CD4-positive, alpha-beta T cell treated with Interleukin-1 beta for 1 hour (primary cell): ENCODE measurements at places on chromosomes 11 and 22.

- no peak for DNase-seq
Measured at GRCh38 chr11:121207485-121208115, 85.0 kb upstream of the SC5D start.

GRCh38 chr22:23370251-23370650 lies 189.9 kb downstream of the BCR start:
- DNase-seq: no peak

GRCh38 chr22:50535113-50535512 lies 5.3 kb upstream of the TYMP start:
- no peak for DNase-seq

DNA sequence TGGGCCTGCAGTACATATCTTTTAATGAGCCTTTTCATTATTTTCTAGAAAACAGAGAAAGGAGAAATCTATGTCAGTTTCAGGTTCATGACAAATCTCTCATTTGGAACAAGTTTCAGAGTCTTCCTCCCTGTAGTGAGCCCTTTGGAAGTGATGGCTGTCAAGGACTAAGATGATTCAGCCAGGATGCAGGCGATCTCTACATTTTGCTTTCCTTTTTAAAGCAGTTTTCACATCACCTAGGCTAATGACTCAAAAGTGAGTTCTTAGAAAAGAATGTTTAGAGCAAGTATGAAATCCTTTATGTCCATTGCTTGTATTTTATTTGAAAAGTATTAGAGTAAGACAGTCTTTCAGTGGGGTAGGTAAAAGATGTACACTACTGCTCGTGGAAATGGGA lies 130.1 kb downstream of the TRPC6 start:
- no peak for DNase-seq

DNA sequence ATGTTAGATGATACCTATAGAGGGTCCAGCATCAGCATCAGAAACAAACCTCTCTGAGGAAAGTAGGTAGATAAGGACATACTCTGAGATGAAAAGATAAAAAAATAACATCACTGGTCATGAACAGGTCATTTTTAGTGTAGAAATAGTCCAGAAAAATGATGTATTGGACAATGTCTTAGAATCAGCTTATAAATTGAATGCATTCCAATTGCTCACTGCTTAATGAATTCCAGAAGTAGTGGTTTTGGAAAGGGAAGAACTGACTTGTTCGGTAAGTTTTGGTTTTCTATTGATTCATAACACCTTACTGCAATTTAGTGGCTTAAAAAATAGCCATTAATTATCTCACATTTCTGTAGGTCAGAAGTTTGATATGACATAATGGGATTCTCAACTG lies 929.5 kb upstream of the CCDC90B start:
- DNase-seq: no peak

DNA sequence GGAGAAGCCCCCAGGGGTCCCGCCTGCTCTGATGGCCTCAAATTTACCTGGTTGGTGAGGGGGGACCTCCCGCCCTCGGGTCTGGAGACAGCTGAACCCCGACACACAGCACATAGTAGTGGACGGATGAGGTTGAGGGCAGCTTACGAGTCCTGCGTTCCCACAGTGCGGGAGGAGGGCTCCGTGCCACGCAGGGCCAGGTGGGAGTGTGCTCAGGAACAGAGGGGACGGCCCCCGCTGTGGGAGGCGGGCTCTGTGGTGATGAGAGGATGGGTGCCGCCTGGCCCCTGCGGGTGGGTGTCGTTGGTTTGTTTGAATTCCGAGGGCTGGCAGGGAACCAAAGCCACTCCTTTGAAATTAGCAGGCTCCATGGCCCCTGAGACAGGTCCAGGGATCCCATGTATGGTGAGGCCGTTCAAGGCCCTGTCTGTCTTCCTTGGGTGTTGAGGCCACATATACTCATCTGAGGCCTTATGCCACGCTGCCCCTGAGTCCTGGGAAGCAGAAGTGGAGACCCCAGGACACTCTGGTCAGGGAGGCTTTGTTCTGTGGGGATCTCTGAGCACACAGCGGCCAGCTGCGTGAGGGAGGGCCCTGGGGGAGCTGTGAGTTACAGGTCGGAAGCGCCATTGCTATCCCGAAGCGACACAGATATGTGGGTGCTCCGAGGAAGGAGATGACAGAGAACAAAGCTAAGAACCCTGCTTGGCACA lies 21.9 kb downstream of the NADSYN1 start:
- no peak for DNase-seq

- no peak for DNase-seq
Measured at GRCh38 chr22:44586351-44586990, 88.4 kb upstream of the RTL6 start.

DNA sequence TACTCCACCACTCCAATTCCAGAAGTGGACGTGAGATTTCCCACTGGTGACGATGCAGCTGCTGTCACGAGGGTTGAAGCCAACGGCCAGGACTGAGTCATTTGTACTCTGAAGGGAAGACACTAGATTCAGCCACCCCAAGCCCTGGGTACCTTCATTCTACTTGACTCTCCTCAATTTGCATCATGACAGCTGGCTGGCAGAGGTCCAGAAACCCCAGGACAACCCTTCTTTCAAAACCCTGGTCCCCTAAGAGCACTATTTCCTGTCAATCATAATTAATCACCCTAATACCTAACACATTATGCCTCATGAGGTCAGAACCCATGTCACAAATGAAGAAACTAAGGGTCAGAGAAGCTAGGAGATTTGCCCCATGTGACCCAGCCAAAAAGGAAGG lies 4.9 kb downstream of the EML3 start:
- DNase-seq: no peak

GRCh38 chr11:9313648-9314290 lies 624 bp downstream of the TMEM41B start:
- DNase-seq: peak; percentile 15

DNA sequence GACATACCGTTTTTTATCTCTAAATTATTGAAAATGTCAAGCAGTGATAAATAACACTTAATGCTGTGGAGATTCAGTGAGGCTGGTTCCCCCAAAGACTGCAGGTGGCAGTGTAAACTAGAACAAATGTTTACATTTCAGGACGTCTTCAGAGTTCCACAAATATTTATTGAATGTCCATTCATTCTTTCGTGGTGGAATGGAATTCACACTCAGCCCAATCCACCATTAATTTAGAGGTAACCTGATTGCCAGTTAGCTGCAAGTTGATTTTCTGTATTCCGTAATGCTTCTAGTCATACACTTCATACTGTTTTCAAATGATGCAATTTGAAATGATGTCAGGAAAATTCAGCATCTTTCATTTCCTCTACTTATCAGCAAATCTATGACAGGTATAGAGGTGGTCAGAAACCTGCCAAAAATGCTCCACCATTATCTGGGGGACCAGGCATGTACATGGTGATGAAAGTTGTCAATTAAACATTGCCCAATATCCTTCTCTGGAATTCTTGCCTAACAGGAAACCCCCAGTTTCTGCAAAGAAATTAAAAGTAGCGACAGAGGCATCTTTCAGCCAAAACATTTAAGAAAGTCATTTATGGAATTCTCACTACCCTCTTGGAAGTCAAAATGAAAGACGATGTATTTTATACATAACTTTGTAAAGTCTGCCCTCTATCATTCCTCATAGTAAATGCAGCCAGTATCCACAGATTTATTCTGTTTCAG lies 94.3 kb upstream of the BMAL1 start:
- no peak for DNase-seq

- no peak for DNase-seq
Measured at GRCh38 chr11:1054143-1055108, 17.9 kb upstream of the MUC6 start.

GRCh38 chr11:108220721-108221336 lies 1.6 kb downstream of the NPAT start:
- DNase-seq: no peak

- no peak for DNase-seq
Measured at GRCh38 chr11:128881221-128881620, 9.9 kb upstream of the KCNJ5 start.

GRCh38 chr22:36990457-36990856 lies 28.8 kb downstream of the TST start:
- DNase-seq: no peak

DNA sequence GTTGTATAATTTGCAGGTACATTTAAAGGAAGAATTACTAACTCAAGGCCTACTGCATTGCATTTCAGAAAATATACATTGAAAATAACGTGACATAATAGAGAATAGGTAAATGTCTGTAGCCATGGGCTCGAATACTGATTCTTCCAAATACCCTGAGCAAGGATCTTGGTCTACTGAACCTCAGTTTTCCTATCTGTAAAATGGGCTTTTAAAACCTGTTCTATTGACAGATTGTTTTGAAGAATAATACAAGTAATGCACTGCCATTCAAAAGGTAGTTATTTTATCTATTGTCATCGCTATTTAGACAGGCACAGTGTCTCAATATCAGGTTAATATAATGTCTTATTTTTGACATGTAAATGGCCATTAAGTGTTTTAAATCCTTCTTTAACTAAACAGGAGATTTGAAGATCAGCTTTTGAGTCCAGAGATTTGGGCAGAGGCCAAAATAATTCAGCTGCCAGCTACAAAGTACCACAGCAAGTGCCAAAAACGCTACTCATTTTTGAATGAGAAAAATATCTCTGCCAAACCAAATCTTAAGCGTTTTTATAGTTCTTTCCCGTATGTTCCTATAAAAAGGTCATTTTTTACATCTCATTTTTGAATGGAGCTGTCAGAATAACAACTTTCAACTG lies 56.7 kb downstream of the CTSC start:
- no peak for DNase-seq

GRCh38 chr11:35523331-35523768 lies 2.1 kb downstream of the PAMR1 start:
- DNase-seq: no peak

GRCh38 chr11:65279741-65280440 lies 18.1 kb downstream of the POLA2 start:
- DNase-seq: peak; percentile 42

DNA sequence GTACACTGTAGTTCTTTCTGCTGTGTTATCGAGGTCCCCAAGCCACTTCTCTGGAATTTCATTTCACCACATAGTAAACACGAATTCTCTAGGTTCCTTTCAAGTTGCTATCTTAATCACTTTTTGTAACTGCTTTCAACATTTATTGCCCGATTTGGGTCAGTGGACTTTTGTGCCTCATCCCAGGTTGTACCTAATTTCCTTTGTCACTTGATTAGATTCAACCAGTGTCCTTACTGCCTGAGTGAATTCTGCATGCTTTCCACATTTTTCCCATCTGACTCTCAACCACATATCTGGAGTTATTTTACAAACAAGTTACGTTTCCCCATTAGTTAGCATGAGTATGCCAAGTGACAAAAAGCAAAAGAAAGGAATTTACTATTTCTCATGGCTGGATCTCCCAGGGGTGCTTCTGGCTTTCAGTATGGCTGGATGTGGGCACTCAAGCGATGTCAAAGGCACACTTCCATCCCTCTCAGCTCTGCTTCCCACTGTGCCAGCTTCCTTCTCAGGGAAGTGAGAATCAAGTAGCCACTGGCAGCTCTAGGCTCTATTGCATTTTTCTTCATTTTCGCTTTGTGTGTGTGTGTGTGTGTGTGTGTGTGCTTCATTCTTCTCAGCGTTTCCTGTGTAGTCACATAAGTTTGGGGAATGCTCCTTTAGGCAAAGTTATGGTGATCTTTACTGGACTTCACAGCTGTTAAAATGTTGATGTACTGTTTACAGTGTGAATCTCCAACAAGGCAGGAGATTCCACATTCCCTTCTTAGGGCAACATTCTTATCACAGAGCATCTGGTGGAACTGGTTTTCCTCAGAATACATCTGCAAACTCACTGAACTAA lies 128.9 kb downstream of the DBX1 start:
- no peak for DNase-seq

DNA sequence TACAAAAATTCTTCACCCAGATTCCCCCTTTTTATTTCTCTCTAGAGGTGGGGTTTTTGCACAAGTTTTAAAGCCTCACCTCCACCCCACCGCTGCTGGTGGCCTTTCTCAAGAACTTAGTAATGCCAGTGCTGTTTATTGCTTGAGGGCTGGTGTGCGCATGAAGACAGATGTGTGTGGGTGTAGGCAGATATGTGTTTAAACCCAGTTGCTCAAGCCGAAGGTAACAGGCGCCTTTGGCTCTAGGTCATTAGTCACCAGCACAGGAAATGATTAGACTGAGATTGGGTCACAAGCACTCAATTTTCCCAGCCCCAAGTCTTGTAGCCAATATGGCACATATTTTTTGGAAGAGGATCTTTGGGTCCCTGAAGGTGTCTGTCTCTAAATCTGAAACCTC lies 2.7 kb upstream of the CLMP start:
- no peak for DNase-seq

DNA sequence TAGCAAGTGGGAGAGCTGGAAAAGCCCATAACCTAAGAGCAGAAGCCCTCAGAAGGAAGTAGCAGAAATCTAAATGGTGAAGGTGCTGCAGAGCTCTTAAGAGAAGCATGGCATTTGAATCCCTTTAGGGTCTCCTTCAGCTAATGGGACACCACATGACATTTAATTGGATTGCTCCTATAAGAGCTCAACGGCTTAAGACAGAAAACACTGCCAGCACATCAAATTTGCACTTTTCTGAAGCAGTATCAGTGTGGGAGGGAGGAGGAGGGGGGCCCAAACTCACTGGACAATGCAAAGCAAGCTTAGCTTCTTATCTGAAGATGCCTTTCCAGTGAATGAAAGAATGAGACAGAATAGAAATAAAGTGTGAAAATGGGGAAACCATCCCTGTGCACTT lies 287.9 kb upstream of the MTNR1B start:
- DNase-seq: no peak

DNA sequence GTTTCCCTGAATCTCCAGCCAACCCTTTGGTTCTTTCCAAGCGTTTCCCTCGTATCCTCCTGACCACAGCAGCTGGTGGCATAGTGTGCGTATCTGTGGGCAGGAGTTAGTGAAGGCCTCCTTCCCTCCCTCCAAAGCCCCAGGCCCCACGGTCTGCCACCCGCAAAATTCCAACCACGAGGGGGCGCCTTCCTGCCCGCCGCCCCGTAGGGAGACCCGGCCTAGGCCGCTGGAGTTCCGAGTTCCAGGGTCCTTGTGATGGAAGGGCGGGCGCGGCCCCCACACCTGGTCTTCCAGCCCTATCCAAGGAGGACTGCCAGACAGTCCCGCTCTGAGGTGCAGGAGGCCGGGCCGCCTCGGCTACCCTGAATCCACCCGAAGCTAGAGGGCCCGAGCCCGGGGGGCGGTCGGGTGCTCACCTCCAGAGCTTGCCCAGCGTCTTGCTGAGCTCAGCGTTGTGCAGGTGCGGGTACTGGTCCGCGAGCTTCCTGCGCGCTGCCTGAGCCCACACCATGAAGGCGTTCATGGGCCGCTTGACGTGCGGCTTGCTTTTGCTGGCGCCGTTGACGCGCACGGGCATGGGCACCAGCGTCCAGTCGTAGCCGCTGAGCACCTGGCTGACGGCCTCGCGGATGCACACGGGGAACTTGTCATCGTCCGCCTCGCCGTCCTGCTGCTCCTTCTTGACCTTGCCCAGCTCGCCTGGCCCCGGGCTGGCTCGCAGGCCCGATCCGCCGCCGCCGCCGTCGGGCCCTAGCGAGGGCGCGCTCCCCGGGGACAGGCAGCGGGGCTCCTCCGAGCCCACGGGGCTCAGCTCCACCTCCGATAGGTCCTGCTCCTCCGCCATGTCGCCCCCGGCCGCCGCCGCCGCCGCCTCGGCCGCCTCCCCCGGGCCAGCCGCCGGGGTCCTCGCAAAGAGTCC lies 1.2 kb downstream of the SOX10 start:
- DNase-seq: no peak

GRCh38 chr11:122424636-122425035 lies 230.9 kb upstream of the UBASH3B start:
- no peak for DNase-seq

GRCh38 chr22:16783930-16784354 lies 41.3 kb downstream of the XKR3 start:
- DNase-seq: no peak

GRCh38 chr11:70854201-70854600 lies 398.2 kb downstream of the SHANK2 start:
- DNase-seq: no peak

- DNase-seq: no peak
Measured at GRCh38 chr11:64451856-64452255, 92.9 kb downstream of the RPS6KA4 start.
